ENCODE measurements at places on chromosomes 1 and 21.

DNA sequence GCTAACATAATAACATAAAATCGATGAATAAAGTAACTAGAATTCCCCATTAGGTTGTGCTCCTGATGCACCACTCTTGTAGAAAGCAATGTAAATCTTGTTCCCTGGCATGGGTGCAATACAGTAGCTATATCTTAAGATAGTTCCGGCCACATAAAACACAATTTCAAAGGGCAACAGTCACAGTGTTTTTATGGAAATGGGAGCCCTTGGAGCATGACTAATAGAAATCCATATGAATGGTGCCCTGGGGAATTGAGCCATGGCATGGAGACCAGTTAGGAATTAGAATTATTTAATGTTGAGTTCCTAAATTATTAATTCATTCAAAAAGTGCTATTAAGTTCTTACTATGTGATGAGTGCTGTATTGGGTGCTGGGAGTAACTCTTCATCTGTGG, 118.7 kb downstream of the KCNK2 start:
- no peak for DNase-seq

DNA sequence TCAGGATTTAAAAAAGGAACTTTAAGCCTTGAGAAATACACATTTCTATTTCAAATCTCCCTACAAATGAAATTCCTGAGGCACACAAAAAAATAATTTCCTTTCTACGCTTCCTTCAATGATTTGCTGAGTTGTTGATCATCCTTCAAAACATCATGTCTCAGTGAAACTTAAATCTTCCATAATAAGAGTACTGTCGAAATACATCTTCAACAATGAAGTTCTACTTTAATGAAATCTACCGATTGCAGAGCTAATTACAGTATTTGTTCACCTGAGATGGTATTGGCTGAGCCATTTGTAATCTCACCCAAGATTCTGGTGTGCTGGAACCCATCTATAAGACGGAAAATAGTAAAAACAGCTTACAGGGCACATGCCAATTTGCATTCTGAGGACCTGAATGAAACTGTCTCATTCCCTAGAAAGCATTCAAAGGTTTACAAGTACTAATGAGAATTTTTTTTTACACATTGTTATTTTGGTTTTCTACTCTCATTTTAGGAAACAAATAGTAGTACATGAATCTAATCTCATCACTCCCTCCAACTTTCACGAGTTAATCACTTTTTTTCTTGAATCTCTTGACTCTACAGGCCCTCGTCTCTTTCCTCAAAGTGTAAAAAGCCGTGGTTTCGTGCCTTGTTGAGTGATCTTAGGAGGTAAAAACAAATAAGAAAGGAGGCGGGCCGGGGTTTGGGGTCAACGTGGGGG, 1.1 kb downstream of the CHML start:
- no peak for DNase-seq

DNA sequence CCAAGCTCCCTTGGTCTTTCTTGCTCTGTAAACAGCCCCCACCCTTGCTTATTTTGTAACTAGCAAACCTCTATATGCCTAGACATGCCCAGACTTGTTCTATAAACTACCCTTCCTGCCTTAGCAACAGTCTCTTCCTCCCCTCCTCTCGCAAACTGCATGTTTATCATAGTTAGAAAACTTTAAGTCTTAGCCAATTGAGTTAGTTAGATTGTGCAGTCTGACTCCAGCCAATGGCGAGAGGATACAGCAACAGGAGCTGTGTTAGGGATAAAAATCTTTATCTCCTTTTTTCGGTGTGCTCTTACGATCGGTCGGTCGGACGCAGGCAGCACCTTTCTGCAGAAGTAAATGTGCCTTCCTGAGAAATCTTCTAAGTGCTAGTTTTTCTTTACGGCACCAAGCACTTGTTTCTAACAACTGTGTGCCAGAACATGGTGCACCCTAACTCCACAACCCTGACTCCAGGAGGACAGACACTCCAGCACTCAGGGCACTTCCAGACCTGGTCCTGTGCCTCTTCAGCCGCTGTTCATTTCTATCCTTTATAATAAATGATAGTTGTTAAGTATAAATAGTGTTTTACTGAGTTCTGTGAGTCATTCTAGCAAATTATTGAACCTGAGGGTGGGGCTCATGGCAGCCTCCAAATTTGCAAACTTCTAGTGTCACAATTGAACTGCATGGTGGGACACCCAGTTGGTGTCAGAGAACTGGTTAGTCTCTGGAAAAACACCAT, 25.7 kb upstream of the GNG4 start:
- DNase-seq: no peak

DNA sequence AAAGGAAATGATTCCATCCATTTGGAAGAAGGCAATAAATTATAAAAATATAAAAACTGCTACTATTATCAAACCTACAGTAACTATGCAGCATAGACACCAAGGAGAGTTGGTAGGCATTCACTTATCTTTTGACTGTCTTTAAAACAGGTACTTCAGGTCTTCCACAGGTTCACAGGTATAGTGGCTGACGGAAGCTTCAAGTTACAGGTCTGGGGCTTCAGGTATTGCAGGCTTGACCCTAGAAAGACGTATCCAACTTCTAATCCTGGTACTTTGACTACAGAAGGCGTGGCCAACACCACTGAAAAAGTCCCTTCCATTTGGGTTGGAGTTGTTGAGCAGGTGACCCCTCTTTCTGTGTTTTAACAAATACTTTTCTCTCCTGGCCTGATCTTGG, 35.6 kb downstream of the YY1AP1 start:
- DNase-seq: no peak

DNA sequence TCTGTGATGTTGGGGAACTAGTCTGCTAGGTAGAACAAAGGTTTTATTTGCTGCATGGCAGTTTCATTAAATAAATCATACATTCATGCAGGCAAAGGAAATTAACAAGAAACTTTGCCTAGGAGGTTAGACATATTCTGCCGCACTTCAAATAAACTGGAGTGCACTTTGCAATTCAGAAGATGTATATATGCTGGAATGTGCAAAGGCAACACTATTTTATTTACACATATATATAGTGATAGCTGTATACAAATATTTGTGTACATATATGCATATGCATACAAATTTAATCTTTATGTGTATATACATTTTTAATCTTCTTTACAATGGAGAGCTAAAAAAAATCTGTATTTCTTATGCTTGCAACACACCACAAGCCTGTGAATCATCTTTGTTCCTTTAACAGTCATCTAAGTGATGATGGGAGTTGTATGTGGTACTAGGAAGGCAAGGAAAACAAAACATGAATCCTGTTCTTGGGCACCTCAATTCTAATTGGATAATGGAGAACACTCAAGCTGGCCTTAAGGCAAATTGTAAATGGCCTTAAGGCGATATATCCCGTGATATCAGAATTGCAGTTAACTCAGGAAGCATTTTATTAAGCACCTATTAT, 605.8 kb upstream of the CAMK1G start:
- DNase-seq: no peak

- no peak for DNase-seq
These were observed 580 bp upstream of the NECTIN4 start for GRCh38 chr1:161089938-161090337.

DNA sequence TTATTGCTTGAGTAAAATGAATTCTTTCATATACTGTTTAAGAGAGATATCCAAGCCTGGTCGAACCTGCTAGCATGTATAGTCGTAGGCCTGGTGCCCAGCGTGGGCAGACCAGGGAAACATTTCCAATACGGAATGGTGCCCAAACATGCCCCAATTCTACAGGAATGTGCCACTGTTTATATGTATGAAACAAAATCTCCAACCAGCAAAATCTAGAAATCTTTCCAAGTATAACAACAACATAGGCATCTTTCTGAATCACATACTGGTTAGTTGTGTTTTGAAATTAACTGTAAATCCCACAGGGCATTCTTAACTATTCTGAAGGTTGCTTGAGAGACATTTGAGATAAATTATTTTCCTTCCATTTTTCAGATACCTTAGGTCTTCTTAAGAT, 17.0 kb upstream of the ABCD3 start:
- no peak for DNase-seq

- DNase-seq: no peak
These were observed 153.3 kb downstream of the NR5A2 start for GRCh38 chr1:200180821-200181220.

- no peak for DNase-seq
These were observed 40.7 kb downstream of the COQ8A start for GRCh38 chr1:226980565-226981385.

- no peak for DNase-seq
These were observed 38.2 kb downstream of the BRINP2 start for GRCh38 chr1:177208920-177209319.

Data from C1 segment of cervical spinal cord (tissue), 14 donors.